Fibroblast of skin of back (primary cell): ENCODE measurements at places on chromosomes 3 and 15.

- peak; percentile 43 for DNase-seq
Measured at GRCh38 chr15:51775967-51776816, 24.8 kb downstream of the TMOD2 start.

GRCh38 chr3:23798876-23799275 is 6.9 kb upstream of the UBE2E1 start:
- no peak for DNase-seq

DNA sequence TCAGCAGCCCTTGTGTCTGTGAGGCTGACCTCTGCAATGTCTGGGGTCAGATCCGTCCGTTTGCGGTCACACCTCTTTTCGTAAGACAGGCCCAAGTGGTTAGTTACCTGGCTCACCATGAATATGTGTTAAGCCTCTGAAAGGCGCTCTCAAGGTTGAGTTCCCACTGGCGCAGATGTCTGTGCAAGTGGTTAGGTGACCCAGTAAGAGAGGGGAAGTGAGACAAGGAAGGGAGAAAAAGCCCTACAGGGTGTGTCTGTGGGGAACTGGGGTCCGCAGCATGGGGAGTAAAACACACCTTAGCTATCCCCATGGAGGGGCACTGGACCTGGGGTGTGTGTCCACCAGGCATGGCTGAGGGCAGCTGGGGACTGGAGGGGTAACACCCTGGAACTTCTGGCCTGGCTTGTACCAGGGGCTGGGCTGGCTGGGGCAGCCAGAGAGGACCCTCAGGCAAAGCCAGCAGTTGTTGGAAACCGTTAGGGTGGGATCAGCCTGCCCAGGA is 391.6 kb upstream of the PROK2 start:
- no peak for DNase-seq

DNA sequence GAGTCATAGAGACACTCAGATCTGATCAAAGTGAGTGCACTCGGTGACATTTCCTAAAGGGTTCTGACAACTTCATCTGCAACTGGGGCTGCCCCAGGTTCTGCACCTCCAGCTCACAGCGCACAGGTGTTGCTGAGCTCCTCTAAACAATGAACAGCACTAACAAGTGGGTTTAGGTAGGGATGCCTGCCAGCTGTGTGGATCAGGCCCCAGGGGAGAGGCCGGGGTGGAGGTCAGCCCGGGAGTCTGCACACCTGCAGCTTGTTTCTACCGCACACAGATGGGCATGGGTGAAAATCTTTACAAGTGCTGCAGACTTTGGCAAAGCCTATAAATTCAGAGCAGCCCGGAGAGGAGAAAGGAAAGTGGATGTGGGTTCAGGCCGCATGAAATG is 355 bp downstream of the FBXW12 start:
- no peak for DNase-seq

DNA sequence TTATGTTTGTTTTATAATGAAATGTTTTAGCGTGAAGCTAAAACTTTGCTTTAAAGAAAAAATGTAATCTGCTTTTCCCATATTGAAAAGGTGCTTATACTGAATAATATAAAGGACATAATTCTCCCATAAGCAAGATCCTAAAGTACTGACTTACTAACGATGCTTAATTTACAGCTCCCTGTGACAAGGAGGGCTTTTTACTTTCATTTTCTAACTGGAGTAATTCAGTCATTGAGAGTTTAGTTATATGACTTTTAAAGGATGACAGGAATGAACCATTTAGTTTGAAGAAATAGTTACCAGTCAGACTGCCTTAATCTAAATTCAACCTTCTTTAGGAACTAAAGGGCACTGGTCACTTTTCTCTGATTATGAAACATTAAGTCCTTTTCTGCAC is 19.3 kb upstream of the ZPLD1 start:
- DNase-seq = no peak

DNA sequence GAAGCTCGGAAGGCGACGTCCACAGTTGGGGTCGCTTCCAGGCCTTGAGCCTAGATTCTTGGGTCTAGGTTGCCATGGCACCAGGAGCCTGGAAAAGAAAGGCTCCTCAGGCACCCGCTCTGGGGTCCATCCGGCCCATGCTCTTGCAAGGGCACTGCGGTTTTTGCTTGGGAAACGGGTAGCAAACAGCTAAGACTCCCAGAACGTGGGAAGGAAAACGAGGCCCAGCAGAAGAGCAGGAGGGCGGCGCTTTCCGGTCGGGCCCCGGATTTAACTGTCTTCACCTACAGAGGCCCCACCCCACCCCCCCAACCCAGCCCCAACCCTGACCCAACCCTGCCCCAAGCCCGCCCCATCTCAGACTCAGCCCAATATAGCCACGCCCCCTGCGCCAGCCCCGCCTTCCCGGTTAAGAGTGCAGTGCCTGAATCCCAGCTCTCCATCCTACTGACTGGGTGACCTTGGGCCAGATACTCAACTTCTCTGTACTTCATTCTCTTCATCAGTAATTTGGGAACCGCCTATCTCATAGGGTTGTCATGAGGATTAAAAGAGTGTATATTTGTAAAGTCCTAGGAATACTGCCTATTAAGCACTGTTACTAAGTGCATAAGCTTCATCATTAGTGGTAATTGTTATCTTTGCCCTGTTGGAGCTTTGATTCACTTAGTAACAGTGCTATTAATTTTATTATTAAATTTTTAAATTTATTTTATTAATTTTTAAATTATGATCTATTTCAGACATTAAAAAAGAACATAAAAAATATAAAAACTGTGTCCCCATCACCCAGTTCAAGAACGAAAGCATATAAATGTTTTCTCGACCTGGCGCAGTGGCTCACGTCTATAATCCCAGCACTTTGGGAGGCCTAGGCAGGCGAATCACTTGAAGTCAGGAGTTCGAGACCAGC is 28.4 kb upstream of the SMAD6 start:
- DNase-seq = peak; percentile 37

DNA sequence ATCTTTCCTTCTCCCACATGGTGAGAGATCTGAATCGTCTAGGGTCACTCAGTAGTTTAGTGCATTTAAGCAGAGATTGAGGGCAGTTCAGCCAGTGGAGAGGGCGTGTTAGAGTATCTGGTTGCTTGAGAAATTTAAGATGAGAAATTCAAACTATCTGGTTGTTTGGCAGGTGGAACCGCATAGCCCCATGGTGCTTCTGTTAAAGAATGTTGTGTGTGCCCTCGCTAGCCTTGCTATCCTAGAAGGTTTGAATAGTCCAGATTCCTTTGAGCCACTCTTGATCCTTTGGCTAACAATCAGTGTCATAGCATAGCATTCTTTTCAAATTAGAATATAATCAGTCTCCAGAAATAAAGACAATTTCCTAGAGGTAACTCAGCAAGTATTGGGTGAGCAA is 32.1 kb downstream of the ABHD17C start:
- DNase-seq = peak; percentile 67

- peak; percentile 27 for DNase-seq
Measured at GRCh38 chr3:113952921-113953320, 5.1 kb downstream of the ZDHHC23 start.

- DNase-seq = no peak
Measured at GRCh38 chr15:73932381-73933191, 6.3 kb downstream of the LOXL1 start.

GRCh38 chr3:123445702-123446101 is 3.2 kb downstream of the ADCY5 start:
- DNase-seq = no peak

DNA sequence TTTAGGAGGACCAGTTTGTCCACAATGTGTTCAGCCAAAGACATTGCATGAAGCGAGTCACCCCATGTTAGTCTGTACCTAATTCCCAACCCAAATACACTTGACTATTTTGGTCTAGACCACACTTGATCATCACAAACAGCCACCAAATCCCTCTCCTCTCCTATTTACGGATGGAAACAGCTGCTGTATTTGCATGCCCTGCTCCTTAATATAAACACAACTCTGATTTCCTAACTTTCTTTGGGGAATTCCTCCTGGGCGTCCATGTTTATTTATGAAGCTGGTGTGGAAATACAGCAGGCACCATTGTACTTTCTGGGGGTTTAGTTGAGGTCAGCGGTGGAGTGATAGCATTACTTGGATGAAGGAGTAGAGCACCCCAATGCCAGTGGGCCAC is 235.2 kb downstream of the TLE3 start:
- peak; percentile 33 for DNase-seq

DNA sequence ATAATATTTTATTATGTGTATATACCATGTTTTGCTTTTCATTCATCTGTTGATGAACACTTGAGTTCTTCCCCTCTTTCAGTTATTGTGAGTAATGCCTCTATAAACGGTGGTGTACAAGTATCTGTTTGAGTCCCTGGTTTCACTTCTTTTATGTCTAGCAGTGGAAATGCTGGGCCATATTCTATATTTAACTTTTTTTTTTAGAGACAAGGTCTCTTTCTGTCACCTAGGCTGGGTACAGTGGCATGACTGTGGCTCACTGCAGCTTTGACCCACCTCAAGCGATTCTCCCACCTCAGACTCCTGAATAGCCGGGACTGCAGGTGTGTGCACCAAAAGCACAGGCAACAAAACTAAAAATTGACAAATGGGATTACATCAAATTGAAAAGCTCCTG is 19.9 kb downstream of the GOLM2 start:
- DNase-seq = no peak

DNA sequence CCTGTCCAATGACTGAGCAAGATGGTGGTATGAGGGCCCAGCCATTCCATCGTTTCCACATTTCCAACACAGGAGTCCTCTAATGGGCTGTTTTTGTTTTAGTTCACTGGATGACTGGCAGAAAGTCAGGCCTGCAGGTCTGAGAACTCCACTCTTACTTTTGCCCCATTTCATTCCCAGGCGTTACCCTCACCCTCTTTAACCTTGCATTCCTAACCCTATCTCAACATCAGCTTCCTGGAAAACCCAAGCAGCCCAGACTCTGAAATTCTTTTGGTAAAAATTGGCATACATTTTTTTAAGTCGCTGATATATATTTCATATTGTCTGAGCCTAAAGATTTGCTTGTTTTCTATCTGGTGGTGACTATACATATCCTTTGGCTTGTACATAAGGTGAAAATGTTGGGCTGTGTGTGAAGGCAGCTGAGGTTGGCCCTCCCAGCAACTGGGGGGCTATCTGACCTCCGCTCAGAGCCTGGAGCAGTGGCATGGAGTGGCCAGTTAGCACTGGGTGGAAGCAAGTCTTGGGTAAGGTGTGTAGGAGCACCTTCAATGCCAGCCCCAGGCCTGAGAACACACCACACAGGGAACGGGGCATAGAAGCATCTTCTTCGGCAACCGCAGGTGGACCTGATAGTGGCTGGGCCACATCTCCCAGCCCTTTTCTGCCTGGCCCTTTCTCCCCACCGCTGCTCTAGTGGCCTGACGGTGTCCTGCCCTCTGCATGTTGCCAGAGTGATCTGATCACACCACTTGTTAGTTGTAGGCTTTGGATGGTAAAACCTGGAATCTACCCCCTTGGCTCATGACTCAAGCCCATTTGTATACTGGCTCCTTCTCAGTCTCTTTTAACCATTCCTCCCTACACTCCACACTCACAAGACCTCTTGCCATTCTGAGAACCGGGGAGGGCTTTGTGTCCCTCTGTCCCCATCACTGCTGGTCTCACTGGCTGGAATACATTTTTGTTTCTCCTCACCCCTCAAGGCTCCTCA is 50.0 kb downstream of the AMOTL2 start:
- DNase-seq = no peak

DNA sequence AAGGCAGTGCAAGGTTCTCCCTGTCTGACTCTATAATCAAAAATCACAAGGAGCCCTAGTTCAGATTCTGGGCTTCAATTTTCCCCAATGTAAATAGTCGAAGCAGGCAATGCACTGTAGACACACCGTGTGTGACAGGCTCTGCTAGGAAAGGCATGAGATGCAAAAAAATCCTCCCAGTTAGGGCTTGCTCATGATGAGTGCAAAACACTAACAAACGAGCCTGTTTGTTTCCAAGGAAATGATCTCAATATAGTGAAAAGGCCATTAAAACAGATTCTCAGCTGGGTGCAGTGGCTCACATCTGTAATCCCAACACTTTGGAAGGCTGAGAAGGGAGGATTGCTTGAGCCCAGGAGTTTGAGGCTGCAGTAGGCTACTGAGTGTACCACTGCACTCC is 55.7 kb downstream of the UMPS start:
- DNase-seq = no peak

GRCh38 chr3:149575213-149575960 is 82.4 kb downstream of the WWTR1 start:
- DNase-seq = peak; percentile 96

GRCh38 chr15:50107591-50108408 is 11.2 kb downstream of the ATP8B4 start:
- no peak for DNase-seq

GRCh38 chr15:60442763-60443162 is 36.2 kb downstream of the ICE2 start:
- DNase-seq = peak; percentile 29

DNA sequence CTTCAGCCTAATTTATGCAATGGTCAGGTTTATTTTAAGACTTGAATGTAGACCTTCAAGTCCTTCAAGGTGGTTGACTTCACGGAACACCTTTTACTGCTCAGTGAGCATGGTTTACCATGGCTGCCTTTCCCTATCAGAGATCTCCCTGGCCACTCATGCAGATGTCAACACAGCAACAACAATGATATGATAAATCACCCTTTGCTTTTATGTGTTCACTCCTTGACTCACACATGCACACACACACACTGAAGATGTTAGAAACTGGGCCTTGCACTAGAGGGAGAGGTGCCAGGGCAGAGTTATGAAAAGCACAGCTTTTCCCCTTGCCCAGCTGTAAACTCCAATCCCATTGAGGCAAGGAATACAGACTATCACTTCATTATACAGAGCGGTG is 134.4 kb downstream of the WNT5A start:
- no peak for DNase-seq

DNA sequence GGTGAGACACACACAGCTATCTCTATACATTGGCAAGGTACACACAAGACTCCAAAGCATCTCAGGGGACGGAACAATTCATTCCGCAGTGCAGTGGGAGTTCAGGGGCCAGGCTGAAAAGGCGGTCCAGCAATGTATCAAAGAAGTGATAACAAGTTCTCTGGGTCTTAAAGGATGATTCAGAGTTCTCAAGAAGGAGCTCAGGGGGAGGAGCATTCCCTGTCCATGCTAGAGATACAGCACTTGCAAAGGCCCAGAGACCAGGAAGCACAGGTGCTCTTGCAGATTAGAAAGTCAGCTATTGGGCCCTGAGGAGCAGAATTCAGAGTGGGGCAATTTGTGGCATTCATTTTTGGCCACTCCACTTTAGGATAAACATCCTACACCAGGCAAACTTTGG is 34.9 kb downstream of the MECOM start:
- DNase-seq = no peak

DNA sequence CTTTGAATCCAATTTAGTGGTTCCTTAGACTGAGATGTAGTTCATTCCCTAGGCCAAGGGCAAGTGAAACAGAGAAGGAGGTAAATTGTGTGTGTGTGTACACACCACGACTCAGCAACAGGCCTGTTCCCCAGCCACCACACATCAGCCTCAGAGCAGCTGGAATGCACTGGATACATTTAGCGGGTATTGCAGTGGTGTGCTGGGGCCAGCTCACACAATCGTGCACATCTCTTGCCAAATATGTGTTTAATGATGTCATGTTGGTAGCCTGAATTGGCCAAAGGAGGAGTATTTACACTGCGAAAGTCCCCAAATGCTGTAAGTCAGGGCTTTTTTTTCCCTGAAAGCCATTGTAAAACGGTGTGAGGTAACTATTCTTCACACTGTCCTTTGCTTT is 82.3 kb downstream of the RBPMS2 start:
- DNase-seq = peak; percentile 81
